RPMI7951 (cell line): ENCODE measurements at places on chromosomes 16 and 17.

- no peak for DNase-seq
Measured at GRCh38 chr16:27928542-27928941, 135.0 kb downstream of the GSG1L start.

DNA sequence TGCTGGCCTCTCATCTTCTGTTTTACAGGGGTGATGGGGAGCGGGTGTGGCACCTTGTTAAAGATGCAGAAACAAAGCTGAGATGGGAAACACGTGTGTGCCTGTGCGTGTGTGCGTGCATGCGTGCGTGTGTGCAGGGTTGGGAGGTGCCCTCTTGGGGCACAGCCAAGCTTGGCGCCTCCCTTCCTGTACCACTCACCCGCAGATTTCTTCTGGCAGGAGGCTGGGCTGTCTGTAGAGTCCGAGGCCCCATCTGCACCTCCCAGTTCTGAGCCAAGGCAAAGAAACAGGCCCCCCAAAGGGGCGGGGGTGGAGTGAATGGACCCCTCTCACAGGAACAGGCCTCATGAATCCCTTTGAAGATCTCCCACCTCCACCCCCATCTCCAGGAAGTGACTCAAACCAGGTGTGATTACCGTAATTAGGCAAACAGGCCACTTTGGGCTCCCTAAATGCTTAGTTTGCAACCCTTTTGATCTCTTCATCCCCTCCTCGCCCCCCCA lies 20.9 kb downstream of the TNS4 start:
- DNase-seq: no peak

GRCh38 chr16:70660672-70661350 lies 14.5 kb downstream of the IL34 start:
- DNase-seq: no peak

DNA sequence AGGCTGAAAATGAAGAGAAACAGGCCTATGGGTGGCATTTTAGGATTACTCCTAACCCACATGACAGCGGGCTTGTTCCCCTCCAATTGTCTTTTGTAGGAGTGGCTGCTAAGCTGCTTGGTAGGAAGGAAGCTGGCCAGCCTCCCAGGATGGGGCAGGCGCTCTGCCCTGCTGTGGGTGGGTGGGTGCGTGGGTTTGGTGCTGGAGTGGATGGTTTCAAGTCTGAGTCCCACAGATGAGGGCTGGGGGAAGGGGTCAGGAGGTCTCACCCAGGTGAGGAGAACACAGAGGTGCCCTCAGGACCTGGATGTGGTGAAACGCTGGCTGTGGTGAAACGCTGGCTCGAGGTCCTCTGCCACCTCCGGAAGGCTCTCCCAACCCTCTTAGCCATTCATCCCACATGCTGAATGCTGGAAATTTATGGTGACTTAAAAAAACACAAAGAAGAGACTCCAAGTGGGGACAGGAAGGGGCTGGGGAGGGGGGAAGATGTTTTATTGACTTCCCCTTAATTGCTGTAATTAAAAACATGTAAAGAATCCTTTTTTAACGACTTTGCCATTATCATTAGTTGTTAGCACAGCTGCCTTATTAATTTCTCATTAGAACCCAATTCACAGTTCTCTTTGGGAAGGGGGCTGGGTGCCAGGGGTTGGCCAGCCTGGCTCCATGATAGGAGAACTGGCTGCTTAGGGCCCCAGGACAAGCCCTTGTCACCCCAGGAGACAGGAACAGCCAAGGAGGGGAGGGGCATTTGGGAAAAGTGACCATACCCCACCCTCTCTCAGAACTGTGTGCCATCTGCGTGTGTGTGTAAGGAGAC lies 153.5 kb upstream of the CDC42EP4 start:
- no peak for DNase-seq

- DNase-seq: no peak
Measured at GRCh38 chr17:77853191-77853977, 105.1 kb upstream of the TNRC6C start.

- no peak for DNase-seq
Measured at GRCh38 chr17:57236686-57237299, 19.5 kb upstream of the MSI2 start.

GRCh38 chr17:4818276-4818675 lies 11.3 kb downstream of the PLD2 start:
- DNase-seq: no peak

- DNase-seq: no peak
Measured at GRCh38 chr17:83091257-83092141, 12.1 kb downstream of the METRNL start.

- no peak for DNase-seq
Measured at GRCh38 chr16:77433146-77433545, 1.7 kb downstream of the ADAMTS18 start.

GRCh38 chr16:66802159-66802558 lies 775 bp upstream of the TERB1 start:
- no peak for DNase-seq

- peak; percentile 59 for DNase-seq
Measured at GRCh38 chr16:1297018-1297696, 12.3 kb upstream of the UBE2I start.

DNA sequence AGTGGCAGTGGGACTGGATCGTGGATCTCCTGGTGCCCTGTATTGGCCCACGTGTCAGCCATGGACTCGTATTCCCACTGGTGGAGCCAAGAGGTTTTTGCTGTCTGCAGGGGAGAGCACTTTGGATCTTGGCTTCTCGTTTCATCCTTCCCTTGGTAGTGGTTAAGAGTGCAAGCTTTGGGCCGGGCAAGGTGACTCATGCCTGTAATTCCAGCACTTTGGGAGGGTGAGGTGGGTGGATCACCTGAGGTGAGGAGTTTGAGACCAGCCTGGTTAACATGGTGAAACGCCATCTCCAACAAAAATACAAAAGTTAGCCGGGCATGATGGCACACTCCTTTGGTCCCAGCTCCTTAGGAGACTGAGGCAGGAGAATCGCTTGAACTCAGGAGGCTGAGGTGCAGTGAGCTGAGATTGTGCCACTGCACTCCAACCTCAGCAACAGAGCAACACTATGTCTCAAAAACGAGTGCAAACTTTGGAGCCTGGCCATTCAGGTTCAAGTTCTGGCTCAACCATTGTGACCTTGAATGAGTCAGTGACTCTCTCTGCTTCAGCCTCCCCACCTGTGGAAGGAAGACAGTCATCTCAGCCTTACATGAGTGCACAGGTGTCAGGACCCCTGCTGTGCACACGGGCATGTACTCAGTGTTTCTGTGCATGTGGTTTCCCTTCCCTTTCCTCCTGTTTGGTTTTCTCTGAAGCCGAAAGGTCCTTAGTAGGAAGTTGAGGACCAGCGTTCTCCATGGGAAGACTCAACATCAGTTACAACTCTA lies 57.4 kb downstream of the PLCG2 start:
- no peak for DNase-seq

DNA sequence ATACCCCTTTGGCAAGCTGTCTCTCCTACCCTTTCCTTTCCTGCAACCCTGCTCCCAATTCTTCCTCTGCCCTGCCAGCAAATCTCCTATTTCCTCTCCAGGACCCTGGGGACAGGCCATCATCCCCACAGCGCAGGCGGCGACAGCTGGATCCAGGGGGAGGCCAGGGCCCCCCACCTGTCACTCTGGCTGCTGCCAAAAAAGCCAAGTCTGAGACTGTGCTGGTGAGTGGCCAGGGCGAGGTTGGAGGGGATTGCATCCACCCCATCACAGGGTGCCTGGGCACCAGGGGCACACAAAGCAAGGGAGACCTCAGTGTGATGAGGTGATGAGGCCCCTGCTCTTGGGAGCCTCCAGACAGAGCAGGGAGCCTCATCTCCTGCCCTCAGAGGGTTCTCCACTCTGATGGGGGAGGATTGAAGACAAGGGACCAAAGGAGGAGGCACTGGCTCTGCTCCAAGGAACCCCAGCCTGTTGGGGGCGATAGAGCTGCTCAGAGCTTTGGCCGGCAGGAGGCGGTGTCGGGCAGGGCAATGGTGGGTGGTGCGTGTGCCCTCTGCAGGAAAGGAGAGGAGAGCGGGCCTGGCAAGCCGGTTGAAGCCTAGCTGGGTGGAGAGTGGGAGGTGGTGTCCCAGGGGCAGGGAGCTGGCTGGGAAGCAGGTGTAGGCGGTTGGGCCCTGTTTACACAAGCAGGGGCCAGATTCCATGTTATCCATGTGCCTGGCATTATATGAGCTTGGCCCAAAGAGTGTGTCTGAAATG lies 15.6 kb upstream of the PDK2 start:
- no peak for DNase-seq

- DNase-seq: peak; percentile 13
Measured at GRCh38 chr17:10875430-10875851, 37.6 kb upstream of the PIRT start.

DNA sequence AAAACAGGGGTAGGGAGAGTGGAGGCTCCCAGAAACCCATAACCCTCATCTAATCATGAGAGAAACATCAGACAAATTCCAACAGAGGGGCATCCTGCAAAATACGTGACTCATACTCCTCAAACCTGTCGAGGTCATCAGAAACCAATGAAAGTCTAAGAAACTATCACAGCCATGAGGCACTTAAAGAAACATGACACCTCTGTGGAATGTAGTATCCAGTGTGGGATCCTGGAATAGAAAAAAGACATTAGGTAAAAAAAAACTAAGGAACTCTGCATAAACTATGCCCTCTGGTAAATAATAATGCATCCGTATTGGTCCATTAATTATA lies 16.4 kb downstream of the CDH5 start:
- DNase-seq: peak; percentile 77

DNA sequence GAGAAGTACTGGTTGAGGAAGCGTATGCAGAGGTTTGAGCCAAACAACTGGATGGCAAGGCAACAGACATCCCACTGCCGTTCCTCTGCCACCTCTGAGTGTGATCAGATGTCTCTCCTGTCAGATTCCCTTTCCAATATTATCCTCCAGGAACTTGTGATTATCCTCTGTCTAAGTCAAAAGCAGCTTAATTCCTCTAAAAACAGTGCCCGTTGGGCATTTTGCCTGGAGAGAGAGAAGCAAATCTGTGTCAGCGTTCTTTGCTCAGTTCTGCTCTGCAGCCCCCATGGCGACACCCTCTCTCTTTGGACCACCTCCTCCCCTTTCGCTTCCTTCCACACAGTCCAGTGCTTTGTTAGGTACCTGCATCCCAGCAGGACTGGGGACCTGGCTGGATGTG lies 56.1 kb upstream of the TBX2 start:
- no peak for DNase-seq

GRCh38 chr16:12539185-12539929 lies 264.3 kb downstream of the CPPED1 start:
- DNase-seq: peak; percentile 49

DNA sequence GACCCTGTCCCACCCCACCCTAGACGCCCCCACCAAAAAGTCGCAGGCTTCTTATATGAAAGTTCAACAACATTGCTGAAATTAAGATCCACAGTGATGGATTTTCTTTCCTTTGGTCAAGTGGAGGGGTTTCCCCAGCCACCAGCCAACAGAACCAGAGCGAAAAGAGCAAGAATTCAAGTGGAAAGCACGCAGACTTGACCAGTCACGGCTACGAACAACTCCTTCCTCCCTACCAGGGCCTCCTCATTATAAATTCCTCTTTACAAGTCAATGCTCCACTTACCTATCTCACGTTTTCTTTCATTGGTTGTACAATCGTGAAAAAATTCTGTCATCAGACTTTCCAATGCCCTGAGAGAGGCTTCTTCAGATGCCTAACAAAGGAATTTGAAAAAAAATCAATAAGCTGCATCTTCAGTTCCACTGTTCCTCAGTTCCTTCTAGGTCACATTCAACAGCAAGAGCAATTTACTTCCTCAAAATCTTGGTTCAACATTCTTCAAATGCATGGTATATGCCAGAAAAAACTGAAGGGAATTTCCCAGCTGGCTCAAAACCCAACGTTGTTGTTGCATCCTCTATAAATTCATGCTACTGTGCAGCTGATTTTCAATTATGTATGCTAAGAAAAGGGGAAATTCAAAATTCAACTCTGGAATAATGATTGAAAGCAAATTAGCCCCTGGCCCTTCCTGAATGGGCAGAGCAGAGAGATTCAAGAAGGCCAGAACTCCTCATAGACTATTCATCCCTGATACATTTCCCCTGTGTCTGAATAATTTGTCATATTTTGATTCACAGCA lies 30.9 kb downstream of the XPO6 start:
- peak; percentile 44 for DNase-seq

DNA sequence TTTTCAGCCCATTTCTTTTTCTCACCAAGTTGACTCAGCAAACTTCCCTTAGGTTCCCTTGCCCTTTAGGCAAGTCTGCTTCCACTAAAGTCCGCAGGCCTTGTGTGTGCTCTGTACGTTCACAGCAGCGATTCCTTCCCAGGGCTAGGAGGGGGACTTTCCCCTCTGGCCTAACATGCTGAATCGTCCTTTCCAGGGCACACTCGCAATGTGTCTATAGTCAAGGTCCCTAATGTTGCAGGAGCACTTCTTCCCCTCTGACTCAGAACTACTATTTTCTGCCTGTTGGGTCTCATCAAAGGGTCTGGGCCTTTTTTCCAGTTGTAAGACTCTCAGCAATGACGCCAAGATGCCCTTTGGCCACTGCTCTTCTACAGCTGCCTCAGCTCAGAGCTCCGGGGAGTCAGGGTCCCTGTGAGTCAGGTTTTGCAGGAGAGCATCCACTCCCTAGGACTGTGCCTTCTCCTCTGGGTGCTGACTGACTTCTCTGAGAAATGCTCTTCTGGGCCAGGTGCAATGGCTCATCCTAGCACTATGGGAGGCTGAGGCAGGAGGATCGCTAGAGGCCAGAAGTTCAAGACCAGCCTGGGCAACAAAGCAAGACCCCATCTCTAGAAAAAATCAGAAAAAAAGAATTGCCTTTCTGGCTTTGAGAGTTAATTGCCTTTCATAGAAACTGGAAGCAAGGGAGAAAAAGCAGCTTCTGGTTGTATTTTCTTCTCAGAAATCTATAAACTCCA lies 64.4 kb upstream of the TBX2 start:
- DNase-seq: peak; percentile 95

DNA sequence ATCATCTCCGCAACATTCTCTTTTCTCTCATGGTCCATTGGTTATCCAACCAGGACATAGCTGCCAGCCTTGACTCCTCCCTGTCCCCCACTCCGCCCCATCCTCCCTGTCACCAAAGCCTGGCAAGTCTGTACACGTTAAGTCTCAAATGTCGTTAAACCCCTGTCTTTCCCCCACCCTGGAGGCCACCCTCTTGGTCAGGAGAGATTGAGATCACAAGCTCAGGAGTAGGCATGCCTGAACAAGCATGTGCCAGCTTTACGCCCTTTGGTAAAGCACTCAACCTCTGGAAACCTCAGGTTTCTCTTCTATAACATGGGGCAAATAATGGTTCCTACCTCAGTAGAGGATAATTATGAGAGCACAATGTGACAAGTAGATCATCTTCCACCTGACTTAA lies 38.1 kb upstream of the CCL1 start:
- no peak for DNase-seq

- no peak for DNase-seq
Measured at GRCh38 chr16:82567175-82567574, 59.6 kb upstream of the CDH13 start.

DNA sequence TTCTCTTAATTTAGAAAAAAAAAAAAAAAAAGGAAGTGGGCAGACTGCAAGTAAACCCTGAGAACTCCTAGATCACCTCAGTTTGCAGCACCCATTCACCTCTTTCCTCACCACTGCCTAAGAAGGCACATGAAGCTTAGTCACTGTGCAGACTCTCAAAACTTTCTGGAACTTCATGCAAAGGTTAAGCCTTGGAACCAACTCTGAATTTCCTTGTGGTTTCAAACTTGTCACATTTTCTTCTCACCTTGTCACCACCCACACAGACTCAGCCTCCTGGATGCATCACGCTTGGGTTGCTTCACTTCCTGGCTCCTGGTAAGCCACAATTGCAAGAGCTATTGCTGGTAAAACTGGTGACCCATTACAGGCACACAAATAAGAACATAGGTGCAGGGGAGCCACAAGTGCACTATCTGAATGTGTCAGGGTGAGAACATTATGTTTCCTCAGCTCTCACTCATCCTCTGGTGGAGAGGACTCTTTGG lies 15.0 kb upstream of the CPD start:
- no peak for DNase-seq

GRCh38 chr17:63358111-63358839 lies 87.8 kb downstream of the CYB561 start:
- peak; percentile 61 for DNase-seq
